ENCODE measurements at places on chromosomes 5 and 9. TPM values are rescaled to one million over a fixed set of nuclear protein-coding genes. Genes with fewer than 3 reads are reported as not detected.
A peak's percentile ranks its signal among the peaks of the same experiment; 100 is the strongest.

DNA sequence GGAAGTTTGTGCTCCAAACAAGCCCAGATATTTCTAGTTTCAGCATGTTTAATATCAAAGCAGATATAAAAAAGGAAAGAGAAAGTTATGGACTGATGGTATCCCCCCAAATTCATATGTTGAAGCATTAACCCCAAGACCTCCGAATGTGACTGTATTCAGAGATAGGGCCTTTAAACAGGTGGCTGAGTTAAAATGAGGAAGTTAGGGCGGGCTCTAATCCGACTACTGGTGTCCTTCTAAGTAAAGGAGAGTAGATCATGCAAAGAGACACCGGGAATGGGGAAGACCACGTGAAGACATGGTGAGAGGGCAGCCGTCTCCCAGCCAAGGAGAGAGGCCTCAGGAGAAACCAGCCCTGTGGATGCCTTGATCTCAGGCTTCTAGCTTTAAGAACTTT lies 324.1 kb upstream of the KIF2A start:
- DNase-seq = no peak

The PRSS3 gene
- 1.6 TPM for total RNA-seq

The GARIN3 gene
- total RNA-seq = not detected

- DNase-seq = no peak
Measured at GRCh38 chr5:6731465-6732237, 18.4 kb downstream of the TENT4A start.

The ZNF608 gene
- total RNA-seq = 44.4 TPM

The FYB1 gene
- 0.52 TPM for total RNA-seq

The PCDHA9 gene
- 1.4 TPM for total RNA-seq

DNA sequence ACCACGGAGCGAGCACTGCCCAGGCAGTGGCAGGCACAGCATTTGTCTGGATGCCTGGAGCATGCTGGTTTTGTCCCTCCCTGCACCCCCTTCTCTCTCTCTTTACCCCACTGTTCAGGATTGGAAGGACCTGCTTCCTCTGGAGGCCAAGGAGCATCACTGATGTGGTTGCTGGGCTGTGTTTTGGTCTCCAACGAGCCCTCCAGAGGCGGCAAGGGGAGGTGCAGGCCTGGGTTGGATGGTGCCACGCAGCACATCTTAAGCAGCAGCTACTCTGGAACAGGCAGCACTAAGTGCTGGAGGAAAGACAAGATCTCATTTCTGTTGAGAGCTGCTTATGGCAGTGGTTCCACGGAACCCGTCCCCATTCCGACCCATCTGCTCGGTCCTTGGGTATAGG lies 139.6 kb downstream of the CMYA5 start:
- DNase-seq = peak; percentile 68

DNA sequence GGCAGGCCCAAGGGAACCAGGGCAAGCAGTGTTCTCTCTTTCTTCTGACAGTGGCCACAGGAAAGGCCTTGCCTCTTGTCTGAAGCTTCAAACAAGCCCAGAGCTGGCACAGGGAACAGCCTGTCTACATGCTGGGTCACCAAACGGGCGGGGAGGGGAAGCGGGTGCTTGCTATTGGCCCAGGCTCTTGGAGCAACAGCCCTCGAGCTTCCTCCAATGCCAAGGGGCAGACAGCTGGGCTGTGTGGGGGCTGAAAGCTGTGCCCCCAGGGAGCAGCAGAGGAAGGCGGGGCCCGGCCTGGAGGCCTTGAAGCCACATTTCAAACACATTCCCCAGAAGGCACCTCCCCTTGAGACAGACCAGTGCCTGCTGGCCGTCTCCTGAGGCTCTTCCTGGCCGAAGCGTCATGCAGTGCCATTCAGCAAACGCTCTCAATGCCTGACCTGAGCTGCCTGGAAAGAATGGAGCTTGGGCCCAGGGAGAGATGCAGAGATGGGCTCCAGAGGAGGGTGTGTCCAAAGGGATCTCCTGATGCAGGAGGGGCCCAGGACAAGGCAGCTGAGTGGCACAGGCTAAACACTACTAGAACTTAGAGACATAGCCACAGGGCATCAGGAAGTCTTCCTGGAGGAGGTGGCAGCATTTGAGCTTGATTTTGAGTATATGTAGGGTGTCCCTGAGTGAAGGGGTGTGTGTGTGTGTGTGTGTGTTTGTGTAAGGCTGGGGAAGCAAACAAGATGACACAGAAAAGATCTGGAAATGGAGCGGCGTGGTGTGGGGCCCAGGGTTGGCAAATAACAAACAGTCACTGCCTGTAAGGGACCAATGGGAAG lies 2.5 kb downstream of the FIBCD1 start:
- peak; percentile 70 for DNase-seq

DNA sequence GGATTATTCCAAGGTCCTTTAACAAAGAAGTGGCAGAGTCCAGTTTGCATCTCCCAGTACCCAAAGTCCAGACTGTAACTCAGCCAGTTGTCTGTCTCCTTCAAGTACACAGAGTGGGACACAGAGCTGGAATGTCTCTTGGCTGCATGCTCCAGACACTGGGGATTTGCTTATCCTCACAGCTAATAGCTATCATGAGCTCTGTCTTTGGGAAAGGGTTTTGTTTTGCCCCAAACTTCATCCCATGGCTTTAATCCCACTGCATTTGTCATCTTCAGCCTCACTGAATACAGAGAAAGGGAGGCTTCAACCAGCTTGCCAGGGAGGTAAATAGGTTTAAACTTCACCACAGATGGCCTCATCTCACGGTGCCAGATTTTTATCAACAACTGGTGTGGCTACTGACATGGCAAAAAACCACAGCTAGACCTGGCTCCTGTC lies 412.2 kb upstream of the SLC24A2 start:
- no peak for DNase-seq

GRCh38 chr5:137286025-137286610 lies 213.0 kb downstream of the SPOCK1 start:
- DNase-seq = no peak

DNA sequence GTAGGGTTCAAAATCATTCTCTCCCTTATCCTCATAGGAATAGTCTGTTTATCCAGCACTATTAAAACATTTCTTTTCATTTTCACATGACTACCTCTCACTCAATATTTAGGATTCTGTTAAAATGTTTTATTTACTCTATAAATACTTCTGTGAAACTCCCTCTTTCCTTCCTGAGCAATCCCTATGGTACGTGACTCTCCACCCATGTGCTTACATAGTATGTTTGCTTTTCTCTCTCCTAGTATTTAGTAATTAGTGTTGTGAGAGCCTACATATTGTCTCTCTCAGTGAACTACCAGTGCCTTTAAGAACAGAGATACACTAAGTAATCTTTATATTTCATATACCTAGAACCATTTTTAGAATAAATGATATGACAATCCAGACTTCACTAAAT lies 46.0 kb downstream of the PTPRD start:
- no peak for DNase-seq

GRCh38 chr9:136370687-136371532 lies 2.6 kb downstream of the CARD9 start:
- DNase-seq = no peak

GRCh38 chr5:1343315-1343751 lies 1.6 kb downstream of the CLPTM1L start:
- no peak for DNase-seq

The IFNA21 gene
- total RNA-seq = not detected

DNA sequence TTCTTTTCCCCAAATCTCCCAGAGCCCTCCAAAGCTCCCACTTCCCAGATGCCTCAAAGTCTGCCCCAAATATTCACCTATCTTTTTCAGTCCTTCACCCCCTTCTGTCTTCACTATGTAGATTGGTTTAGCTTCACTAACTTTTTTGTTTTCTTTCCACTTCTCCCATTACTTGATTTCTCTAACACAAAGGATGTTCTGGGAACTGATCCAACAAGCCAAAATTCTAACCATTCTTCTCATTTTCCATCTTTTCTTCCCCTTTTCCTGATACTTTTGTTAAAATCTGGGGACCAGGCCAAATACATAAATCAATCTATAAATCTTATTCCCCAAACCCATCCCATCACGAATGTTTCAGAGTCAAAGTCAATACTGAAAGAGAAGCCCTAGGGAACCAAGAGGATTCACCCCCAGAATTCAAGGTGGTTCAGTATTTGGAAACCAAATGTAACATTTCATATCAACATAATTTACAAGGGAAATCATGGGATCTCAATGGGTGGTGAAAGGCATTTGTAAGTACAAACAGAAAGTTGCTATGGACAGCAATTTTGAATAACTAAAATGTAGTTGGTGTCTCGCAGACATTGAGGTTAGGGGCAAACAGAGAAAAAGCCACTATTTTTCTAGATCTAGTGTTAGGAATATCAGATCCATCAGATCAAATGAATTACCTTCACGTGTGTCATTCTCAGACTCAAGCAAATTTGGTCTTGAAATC lies 35.3 kb downstream of the APTX start:
- DNase-seq = no peak

DNA sequence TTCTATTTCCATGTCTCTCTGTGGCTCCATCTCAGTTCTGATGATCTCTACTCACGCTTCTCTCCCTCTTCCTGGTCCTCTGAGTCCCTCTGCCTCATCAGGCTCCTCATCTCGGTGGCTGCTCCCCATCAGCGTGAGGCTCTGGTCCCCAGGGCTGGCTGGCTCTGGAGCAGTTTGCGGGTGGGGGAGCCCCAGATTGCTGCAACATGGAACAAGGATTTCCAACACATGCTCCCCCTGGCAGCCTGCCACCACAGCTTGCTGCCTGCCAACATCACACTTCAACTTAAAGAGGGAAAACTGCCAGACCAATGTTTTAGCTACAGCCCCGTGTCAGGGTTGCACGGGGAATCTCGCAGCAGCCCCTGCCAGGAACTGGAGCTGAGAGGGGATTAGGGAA lies 77.2 kb upstream of the NEK6 start:
- DNase-seq = no peak

DNA sequence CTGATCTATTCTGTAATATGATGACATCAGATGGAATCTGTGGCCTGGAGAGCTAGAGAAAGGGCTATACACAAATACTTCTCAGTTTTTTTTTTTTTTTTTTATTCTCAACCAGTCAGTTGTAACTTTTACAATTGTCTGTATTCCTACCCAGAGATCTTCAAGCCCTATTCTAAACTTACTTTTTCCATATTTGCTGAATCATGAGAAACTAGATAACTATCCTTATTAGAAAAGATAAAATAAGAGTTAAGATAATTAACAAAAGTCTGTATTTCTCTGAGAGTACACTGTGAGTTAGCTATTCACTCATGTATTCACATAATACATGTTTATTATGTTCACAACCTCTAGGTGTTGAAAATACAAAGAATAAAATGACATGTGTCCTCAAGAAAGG lies 1575.9 kb downstream of the EFNA5 start:
- no peak for DNase-seq

DNA sequence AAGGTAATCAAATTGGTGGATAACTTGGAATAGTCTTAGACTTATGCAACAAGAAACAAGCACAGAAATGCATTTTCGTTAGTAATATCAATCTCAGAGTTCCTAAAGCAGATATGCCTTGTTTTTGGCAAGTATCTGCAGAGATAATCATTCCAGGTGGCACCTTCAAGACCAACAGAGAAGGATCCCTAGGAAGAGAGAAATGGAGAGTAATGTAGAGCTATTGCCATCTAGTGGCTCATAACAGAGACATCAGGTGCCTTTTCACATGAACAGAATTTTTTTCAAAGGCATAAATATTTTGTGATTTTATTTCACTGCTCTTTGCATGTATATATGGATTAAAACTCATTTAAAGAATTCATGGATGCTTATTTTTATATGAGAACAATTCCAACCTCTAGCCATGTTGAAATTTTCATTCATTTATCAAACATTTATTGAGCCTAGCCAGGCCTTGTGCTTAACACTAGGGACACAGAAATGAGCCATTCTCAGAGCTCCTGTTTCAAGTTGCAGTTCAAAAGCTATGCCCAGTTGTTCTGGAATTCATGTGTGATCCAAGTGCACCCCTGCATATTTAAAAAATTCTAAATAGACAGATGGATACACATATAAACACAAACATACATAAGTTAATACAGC lies 117.5 kb upstream of the OR13F1 start:
- DNase-seq = no peak

The ADAMTS16 gene
- total RNA-seq = 30.1 TPM

The RFESD gene
- total RNA-seq = 4.5 TPM

The GFI1B gene
- total RNA-seq = 0.41 TPM

The SPATA9 gene
- not detected for total RNA-seq

DNA sequence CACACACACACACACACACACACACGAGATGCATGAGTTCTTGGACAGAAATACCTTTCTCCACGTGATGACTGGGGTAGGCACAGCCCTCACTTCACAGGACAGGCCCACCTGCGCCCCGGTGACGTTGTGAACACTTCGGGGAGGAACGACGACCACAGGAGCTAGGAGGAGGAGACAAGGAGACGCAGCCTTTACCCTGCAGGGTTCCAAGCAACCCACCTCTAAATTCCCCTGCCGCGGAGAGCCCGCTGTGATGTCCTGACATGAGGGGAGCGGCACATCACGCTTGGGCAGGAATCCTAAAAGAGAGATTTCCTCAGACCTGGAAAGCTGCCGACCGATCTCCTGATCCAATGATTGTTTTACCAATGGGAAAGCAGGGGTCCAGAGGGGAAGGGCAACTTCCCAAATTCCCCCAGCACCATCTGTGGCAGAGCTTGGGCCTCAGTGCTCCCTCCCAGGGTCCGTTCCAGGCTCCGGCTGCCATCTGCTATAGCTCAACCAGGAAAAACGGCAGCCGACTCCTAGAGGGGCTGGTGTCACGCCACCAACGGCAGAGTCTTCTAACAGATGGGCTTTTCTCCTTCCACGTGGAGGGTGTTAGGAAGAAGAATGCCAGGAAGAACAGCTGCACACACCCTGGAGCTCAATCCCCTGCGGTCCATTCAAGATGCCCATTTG lies 10.1 kb downstream of the IGFBPL1 start:
- no peak for DNase-seq

GRCh38 chr9:135907006-135907430 lies 328 bp downstream of the CAMSAP1 start:
- DNase-seq = peak; percentile 50
